ENCODE measurements at places on chromosomes 5 and 9.

GRCh38 chr9:100598641-100599145 lies 20.8 kb downstream of the CAVIN4 start:
- DNase-seq = peak; percentile 67

GRCh38 chr5:96896276-96896675 lies 20.0 kb downstream of the ERAP2 start:
- DNase-seq = no peak

- no peak for DNase-seq
Measured at GRCh38 chr5:58099257-58099656, 360.6 kb downstream of the PLK2 start.

- no peak for DNase-seq
Measured at GRCh38 chr9:114518599-114519022, 13.3 kb upstream of the WHRN start.

- DNase-seq = no peak
Measured at GRCh38 chr5:15008476-15008875, 136.9 kb upstream of the ANKH start.

DNA sequence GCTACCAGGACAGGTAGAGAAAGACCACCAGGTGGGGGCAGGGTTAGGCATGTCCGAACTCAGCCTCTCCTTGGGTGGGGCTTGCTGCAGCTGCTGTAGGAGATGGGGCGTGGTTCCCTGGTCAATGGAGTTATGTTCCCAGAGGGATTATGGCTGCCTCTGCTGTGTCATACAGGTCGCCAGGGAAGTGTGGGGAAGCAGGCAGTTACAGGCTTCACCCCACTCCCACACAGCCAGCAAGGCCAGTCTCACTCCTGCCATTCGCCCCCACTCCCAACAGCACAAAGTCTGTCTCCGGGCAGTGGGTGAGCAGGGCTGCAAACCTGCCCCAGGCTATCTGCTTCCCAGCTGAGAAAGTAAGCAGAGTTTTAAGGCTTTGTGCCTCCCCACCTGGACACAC lies 20.0 kb upstream of the CEP72 start:
- DNase-seq = no peak

DNA sequence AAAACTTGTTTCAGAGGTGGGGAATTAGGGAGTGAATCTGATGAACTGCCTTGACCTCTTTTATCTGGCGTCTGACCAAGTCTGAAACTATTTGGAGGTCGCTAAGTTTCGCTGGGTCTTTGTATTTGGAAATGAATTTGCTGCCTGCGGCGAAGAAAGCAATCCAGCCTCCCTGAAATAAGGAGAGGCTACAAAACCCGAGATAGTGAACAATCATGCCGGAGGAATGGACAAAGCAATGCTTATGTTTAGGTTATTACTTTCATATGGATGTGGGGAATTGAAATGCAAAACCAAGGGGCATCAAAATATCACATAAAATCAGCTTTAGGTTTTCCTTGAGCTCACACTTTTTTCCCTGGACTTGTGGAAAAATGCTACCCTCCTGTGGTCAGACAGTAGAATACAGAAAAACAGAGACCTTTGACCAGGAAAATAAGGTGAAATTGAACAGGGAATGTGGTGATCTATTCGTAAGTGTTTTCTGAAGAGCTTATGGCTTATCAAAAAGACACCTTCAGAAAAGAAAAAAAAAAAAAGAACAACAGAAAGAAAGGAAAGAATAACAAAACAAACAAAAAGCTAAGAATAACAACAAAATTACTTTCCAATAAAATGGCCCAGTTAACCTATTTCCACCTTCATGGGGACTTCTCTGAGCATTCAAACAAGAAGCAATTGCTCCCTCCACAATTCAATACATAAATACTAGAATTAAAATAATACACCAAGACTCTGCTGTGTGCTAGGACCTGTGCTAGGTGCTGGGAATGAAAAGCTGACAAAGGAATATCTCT lies 68.6 kb upstream of the DPYSL3 start:
- no peak for DNase-seq

DNA sequence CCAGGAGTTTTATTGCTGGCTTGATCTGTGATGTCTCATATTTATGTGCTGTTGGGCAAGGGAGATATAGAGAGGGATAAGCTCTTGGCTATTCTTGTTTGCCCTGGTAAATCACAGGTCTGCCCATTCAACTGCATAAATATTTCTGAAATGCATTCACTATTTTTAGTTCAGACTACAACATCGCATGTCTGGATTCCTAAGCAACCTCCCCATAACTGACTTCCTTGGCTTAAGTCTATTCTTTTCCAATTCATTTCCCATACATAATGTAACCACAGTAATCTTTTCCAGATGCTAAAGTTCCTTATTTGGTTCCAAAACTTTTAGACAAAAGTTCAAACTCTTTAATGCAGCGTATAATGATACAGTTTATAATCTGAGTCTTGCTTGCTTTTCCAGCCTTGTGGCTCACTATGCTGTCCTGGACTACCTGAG lies 321.4 kb upstream of the ACTBL2 start:
- DNase-seq = no peak

DNA sequence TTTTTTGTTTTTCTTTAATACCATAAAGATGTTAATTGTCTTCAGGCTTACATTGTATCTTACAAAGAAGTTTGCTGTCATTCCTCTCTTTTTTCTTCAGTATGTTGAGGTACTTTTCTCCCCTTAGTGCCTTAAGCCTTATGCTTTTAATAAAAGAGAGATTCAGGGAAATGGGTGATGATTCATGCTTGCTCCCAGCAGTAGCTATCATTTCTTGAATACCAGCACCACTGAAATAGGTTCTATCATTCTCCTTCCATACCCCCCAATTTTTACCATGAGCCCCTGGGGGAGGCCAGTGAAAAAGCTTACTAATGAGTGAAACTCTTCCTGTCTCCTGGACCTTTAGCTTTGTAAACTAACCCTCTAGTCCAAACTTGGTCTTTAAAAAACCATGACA lies 165.0 kb downstream of the FBXL7 start:
- DNase-seq = no peak

DNA sequence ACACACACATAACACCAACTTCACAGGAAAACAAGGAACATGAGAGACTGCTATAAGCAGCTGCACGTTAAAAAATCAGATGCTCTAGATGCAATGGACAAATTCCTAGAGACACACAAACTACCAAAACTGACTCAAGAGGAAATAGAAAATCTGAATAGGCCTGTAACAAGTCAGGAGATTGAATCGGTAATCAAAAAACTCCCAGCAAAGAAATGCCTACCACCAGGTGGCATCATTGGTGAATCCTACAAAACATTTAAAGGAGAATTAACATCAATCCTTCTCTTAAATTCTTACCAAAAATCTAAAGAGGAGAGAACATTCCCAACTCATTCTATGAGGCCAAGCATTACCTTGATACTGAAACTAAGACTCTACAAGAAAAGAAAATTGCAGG lies 54.9 kb downstream of the NDST1 start:
- no peak for DNase-seq

DNA sequence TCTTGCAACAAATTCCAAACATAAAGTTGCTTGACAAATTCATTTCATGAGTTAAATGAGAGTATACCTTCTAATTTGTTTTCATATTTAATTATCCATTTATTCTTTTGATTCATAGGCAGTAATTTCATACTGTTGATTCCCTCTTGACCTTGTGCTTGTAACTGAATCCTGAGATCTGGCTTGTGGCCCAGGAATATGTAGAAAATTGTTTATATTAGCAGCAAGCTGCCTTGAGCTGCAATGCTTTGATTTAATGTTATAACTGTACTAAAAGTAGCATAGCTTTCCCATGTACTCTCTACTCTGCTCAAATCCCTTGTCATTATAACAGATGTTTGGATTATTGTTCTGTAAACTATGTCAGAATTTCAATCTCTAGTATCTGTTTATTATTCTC lies 780.7 kb downstream of the NR2F1-AS1 start:
- no peak for DNase-seq

Data from CD4-positive, alpha-beta T cell (primary cell).